Activated T-cell treated with anti-CD3 and anti-CD28 coated beads, Interleukin-2, amount 50 U/mL, for 24 hours (primary cell): ENCODE measurements at places on chromosomes 5 and 9.

DNA sequence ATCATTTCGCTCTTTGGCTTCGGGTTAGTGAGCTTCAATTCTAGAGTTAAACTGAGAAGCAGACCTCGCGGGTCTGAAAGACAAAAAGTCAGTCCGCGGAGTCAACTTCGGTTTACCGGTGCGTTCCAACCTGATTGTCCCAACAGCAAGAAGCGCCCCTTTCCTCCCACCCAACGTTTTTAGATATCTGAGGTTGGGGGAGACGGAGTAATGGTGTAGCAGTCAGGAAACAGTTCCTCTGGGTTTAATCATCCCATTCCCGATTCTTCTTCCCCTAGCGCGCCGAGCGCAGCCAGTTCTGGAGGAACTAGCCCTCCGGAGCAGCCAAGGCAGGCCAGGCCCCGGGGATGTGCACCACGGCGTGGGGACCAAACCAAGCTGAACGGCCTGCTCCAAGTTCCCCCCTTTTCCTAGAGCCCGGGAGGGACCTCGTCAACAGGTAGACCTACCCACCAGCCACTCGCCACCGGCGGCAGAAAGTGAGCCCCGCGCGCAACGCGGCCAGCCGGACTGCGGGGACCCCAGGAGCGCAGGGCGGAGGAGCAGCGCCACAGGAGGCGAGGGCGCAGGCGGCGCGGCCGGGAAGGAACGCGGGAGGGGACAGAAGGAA is 622 bp upstream of the ISL1 start:
- no peak for DNase-seq

GRCh38 chr9:14961372-14962068 is 51.3 kb upstream of the FREM1 start:
- DNase-seq: no peak

- no peak for DNase-seq
These were observed 359.8 kb upstream of the FAM174A start for GRCh38 chr5:100175346-100175745.

DNA sequence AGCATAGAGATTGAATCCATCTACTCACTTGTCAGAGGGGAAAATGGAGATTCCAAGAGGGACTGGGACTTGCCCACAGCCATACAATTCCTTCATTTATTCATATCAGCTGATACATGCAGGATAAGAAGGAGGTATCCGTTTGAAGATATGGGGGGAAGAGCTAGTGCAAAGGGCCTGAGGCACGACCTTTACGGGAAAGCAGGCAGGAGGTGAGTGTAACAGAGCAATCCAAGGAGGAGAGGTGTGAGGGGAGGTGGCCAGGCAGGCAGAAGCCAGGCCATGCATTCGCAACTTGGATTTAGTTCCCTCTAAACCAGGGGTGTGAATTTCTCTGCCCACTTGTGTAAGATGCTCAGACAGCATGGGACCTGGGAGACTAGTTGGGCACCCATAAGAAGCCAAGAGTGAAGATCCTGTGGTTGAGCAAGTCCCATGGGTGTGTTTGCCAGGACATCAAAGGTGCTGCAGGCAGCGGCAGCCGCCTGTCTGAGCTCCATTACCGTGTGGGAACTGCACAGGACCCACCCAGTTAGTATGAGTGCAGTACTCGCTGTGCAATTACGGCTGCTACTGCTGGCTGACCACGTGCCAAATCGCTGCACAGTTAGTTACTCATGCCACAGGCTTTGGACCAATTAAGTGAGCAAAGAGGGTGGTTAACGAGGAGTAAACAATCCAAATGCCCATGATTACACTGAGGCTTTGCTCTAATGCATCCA is 31.4 kb upstream of the FAT2 start:
- no peak for DNase-seq

- no peak for DNase-seq
These were observed 131.5 kb downstream of the AGTPBP1 start for GRCh38 chr9:85610074-85610860.

DNA sequence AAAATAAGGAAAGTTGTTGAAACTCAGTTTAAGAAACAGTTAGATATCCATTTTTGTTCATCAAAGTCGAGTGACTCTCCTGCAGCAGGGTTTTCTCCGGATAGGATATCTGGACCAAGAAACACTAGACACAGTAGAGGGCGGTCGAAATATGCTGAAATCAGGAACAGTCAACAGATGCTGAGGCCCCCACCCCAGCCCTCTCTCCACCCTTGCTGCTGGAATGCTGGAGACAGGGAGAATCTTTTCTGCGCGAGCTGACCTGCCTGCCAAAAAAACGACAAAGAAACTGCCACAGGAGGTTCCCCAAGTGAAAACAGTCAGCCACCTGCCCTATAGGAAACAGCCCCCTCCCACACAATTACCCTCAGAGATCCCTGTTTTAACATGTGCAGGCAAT is 4.3 kb upstream of the IL13 start:
- no peak for DNase-seq

- DNase-seq: no peak
These were observed 303.5 kb downstream of the TRIM32 start for GRCh38 chr9:116990592-116990991.

DNA sequence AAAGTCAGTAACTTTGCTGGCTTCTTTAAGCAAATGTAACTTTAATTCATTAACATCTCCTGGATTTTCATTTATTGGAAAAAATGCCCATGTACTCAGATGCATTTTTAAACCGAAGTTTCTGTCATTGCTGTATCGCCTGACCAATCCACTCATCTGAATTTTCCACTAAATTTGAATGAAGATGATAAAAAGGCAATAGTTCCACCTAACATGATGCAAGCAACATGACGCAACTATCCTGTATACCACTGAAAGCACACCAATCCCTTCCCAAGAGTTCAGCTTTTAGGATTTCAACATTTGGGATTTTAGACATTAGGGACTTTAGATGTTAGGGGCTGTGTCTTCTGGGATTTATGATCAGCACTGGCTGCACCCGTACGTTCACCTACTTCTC is 215.6 kb downstream of the KIF4B start:
- DNase-seq: no peak

- DNase-seq: no peak
These were observed 170.4 kb upstream of the RAI14 start for GRCh38 chr5:34485768-34486030.

DNA sequence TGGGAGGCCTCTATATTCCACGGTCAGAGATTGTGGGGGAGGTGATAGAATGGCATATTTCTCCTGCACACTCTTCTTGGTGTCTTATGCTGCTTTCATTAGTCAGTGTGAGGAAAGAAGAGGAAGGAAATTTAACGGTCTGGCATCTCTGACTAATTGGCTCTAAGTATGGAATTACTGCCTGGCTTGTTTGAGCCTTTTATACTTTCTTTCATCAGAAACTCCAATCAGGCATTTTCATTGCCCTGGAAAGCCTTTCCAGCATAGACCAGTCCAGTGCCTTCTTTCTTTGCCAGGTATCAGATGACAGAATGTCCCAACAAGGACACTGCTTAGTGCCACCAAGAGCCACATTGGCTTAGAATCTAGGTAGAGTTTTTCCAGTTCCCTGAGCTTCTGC is 30.2 kb downstream of the CYSTM1 start:
- no peak for DNase-seq
